Left lung (tissue), 14 donors: ENCODE measurements at places on chromosomes 4 and X. TPM values are rescaled to one million over a fixed set of nuclear protein-coding genes. Genes with fewer than 3 reads are reported as not detected.

Gene OPRPN
- total RNA-seq, result not detected

Gene CORIN
- total RNA-seq, result 6.3 TPM

Gene NUDT10
- total RNA-seq, result 0.34 TPM

Gene CTAG1A
- total RNA-seq, result not detected

Gene CC2D2A
- 22.8 TPM for total RNA-seq

Gene SULT1E1
- total RNA-seq, result 7.7 TPM

- no peak for DNase-seq
Measured at GRCh38 chr4:138724530-138724929, 291.1 kb upstream of the NOCT start.

- no peak for DNase-seq
Measured at GRCh38 chr4:51845711-51846110, 2.8 kb downstream of the DCUN1D4 start.

DNA sequence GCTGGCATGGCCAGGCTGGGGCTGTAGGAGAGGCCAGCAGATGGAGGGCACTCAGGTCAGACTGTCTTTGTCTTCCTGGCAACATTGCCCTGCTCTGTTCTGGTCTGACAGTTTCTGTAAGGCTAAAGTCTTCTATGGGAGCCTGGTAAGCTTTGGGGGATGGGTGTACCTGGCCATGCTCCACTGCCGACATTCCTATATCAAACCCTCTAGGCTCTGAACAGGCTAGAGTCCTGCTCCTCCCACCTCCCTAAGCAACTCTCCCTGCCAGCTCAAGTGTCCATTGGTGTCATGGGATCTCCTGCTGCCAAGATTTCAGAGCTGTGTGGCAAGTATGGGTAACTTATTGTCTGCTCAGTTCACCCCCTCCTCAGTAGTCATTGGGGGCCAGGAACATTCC, 163.5 kb upstream of the UGT8 start:
- DNase-seq, result no peak

DNA sequence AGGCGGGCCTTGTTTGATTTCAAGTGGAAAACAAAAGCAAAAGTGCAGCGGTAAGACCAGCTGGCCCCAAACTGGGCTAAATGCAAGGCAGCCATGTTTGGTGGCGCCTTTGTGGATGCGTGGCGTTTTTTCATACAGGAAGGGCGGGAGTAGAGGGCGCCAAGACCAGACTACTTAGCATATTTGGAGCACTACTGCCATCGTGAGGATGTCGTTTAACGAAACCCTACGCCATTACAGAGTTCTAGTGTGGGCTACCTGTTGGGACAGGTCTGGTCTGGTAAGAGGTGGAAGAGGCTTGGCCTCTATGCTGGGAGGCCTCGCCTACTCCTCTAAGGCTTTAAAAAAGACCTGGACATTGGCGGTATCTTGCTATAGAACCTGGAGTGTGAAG, 230.7 kb upstream of the STK26 start:
- DNase-seq, result peak; percentile 88

GRCh38 chr4:125796138-125796537, 481.4 kb downstream of the FAT4 start:
- DNase-seq, result no peak

- no peak for DNase-seq
Measured at GRCh38 chr4:170672381-170672965, 582.7 kb upstream of the AADAT start.

DNA sequence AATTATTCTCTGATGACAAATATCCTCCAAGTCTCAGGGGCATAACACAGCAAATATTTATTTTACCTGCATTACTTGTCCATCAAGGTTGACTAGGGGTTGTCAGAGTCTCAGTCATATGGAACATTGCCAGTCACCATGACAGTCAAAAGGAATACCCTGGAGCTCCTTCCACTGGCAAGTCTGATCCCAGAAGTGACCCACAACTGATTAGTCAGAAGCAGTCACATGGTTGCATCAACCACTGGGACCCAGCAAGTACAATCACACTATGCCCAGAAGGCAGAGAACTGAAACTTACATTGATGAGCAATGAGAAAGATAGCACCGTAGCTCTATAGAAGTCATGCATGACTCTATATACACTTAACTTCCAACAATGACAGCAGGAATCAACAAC, 41.9 kb upstream of the SOD3 start:
- no peak for DNase-seq

DNA sequence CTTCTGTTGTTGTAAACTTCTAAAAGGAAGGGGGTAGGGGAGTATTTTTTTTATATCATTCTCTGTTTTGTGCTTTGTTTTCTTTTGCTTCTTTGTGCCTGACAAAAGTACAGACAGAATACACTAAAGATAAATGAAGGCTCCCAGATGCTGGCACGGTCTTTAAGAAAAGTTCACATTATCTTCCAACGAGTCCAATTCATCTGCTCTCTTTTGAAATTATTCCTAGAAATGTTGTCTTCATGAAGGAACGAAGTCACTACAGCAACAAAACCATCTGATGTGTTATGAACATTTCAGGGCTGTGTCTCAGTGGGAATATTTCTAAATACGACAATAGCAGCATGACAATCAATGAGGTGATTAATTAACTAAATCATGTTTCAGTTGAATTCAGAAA, 813.8 kb upstream of the HTR2C start:
- no peak for DNase-seq

DNA sequence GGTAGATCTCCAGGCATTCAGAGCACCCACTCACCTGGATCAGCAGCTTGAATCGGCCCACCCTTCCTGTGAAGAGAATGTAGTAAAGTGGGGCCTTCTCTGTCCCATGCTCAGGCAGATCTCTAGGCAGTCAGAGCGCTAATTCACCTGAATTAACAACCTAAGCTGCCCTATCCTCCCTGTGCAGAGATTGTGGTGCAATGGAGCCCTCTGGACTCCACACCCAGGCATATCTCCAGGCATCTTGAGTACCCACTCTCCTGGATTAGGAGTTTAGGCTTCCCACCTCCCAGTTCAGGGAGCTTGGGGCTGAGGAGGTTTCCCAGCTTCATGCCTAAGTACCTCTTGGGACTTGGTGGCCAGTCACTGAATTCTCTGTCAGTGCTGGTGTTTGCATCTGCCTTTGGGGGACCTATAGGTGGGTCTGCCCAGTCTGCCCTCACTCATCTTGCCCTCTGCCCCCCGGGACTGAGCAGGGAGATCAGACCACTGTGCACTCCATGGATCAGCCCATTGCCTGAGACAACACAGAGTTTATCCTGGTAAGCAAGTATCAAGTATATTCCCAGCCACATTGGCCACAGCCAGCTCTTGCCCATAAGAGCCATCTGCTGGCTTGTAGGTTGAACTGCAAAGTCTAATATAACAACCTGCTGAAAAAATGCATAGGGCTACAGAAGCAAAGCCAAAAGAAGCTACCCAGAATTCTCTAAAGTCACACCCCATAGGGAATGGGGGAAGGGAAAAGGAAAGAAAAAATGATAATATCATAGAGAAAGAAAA, 372.9 kb downstream of the KLHL13 start:
- DNase-seq, result no peak

DNA sequence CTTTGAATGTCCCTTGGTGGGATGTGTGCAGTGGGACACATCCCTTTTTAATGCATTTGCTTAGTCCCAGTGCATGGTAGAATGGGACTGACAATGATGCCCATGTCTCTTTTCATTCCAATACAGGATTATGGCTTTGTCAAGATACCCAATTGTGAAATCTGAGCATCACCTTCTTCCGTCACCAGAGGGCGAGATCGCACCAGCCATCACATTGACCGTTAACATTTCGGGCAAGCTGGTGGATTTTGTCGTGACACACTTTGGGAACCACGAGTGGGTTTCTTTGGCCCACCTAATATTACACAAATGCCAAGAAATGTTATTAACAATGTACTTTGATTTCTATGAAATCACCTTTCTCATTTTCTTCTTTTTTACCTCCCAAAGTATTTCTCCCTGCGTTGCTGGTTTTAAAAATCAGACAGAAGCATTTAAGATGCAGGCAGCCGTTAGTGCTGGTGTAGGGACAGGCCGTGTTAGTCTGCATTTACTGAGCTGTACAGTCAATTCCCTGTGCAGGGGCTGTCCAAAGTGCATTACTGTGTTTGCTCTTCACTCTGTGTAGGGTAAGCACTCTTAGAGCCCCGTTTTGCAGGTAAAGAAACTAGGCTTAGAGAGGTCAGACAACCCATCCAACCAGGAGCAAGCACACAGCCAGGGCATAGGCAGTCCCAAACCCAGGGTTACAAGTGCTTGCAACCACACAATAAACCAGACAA, 46.5 kb downstream of the CWH43 start:
- no peak for DNase-seq

GRCh38 chr4:76962406-76963130, 13.0 kb downstream of the SEPTIN11 start:
- no peak for DNase-seq

GRCh38 chr4:172692701-172693100, 475.9 kb upstream of the GALNT7 start:
- no peak for DNase-seq

DNA sequence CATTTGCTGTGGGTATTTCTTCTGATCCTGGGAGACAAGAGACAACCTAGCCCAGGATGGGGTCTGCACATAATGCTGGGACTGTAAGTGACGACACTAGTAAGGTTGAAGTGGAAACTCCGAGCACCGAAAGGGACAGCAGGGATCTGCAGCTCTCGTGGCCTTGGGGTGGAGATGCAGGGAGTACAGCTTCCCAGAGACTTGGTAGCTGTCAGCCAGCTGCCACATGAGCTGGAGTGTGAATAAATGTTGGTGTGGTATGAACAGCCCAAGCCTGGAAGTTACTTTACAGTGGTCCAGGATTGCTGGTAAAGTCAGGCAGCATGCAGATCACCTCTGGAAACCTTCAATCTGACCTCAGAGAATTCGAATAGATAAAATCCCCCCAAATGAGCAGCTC, 97.6 kb downstream of the FAM193A start:
- no peak for DNase-seq

DNA sequence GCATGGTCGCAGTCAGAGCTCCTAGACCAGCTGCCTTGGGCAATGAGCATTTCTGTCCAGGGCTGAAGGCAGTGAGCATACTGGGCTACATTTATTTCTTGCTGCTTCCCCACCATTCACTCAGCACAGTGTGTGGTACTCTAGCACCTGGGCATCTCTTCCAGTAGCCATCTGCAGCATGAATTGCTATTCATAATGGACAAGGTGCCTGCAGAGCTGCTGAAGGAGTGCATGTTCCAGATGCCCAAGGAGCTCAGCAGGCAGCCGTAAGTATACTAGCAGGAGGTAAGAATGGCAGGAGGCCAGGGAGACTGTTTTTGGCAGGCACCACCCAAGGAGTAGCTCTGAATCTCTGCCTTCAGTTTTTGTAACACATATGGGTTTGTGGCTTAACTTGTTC, 110.4 kb upstream of the RXFP1 start:
- no peak for DNase-seq

DNA sequence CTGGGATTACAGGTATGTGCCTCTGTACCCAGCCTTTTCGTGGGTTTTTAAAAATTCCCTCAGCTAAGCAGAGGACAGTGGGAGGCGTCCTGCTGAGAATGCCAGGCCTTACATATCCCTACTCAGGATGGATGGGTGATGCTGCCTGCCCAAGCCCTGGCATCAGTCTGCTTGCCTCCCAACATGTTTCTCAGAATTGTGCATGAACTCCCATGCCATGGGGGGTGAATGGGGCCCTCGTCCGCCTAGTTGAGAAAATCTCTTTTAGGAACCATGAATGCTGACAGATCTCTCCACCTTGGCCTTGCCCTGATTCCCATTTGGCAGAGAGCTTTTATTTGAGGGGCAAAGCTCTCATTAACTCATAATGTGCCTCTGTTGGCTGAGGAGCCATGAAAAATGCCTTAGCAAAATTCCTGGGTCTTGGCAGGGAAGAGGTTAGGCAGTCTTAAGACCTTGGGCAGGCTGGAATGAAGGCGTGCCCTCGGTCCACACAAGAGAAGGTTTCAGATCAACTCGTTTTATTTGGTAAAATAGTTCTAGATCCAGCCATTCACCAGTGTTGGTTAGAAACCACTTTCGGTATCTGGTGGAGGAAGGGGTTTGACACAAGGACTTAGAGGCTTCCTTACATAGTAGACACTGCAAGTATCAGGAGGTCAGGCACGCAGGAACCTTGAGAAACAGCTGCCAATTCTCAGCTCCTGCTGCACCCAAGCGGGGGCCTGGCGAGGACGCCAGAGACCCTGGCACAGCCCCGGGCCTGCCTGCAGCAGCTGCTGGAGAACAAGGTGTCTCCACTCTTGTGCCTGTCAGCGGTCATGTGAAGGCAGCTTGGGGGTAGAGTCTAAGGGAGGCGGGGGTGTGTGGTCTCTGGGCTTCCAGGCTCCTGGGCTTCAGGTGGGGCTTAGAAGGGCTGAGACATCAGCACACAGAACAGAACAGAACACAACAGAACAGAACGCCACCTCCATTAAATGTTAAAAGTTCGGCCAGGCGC, 192.8 kb upstream of the PSAPL1 start:
- no peak for DNase-seq

DNA sequence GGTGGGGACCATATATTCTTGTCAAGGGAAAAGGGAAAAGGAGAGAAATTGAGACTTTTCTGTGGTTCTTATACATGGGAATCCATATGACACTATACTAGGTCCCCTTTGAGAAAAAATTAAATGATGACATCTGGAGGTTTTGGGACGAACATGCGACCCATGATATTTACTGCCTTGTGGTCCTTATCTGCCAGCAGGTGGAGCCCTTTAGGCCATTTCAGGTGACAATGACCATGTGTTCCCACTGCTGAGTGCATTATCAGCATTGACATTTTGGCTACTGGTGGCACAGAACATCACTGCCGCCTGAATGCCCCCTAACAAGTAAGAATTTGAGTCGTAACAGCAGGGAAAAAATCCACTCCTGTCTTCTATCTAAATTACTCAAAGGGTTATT, 843.4 kb downstream of the FSTL5 start:
- no peak for DNase-seq

DNA sequence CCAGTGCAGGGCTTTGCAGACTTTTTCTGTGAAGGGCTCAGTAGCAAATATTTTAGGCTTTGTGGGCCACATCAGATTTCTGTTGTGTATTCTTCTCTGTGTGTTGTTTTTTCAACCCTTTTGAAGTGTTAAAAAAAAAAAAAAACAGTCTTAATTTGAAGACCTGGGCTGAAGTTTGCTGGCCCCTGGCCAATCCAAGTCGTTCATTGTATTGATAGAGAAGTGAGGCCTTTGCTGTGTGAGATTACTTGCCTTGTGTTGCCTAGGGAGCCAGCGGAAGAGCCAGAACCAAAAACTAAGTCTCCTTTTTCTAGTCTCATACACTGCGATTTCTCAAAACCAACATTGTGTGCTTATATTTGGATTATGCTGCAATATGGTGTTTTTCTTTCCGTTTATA, 46.9 kb downstream of the MTM1 start:
- DNase-seq, result no peak

DNA sequence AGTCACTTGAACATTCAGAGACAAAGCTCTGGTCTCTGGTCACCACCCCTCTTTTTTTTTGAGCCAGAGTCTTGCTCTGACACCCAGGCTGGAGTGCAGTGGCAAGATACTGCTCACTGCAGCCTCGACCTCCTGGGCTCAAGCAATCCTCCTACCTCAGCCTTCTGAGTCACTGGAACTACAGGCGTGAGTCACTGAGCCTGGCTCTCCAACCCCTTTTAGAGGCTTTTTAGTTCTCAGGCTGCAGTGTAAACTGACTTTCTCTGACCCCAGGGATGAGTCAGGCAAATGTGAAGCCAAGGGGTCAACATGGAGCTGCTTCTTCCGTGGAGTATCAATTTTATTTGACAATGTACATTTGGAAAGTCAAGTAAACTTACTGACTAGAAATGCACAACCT, 229.2 kb downstream of the PTTG2 start:
- DNase-seq, result no peak
